ENCODE measurements at places on chromosomes 12 and 14.

GRCh38 chr12:109513051-109513450, 35.6 kb downstream of the UBE3B start:
- DNase-seq = no peak
- H3K4me1 ChIP-seq = no peaks in the 10 kb centered on the region
- no peak overlapping the region for H3K27ac ChIP-seq

DNA sequence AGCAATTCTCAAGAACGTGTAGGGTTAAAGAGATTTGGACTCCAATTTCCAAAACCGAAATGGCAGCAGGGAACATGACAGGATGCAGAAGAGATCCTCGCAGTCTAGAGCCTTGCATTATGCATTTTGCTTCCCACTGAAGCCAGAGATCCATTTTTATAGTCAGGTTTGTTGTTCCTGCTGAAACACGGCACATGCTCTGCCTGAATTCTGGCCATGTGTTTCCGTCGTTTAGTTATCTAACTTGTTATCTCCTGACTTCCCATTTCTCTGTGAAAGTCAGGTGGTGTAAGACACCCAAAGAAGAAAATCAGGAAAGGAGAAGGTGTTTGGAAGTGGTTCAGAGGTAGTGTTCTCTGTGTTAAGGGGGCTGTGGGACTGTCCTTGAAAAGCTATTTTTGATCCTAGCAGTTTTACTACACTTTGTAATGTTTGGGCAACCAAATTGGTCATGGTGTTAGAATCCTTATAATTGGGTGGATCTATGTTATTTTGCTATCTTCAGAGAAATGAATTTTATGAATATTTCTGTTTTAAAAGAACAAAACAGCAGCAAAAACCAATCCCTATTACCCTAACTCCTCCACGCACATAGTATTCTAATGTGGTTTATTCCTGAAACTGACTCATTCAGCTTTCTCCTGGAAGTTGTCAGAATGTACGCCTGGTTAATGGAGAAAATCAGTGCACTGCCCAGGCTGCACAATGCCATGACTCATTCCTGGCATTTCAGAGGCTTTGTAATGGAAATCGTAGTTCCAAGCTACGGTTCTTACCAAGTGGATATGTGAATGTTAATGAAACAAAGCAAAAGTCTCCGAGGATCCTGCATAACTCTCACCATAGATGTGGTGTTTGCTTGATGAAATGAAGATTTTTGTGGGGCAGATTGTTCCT, 110.1 kb downstream of the SAMD4A start:
- DNase-seq = no peak
- no peaks in the 10 kb centered on the region for H3K4me1 ChIP-seq
- H3K27ac ChIP-seq = no peak overlapping the region
- peaks cover 10% of the 10 kb centered on the region for H3K27me3 ChIP-seq

DNA sequence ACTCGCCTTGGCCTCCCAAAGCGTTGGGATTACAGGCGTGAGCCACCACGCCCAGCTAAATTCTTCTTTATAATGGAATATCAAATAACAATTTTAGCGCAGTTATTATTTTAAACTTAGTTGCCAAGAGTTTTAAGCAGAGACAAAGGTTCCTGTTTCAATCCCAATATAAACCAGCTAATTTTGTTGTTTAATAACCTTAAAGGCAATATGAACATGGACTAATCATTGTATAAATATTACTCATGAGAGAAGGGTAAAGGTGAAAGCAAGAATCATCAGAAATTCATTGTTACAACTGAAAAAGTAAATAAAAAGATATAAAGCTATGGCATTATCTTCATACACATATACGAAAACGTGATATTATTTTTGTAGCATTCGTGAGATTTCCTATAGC, 8.2 kb downstream of the DTD2 start:
- H3K27ac ChIP-seq = no peak overlapping the region
- H3K4me1 ChIP-seq = no peaks in the 10 kb centered on the region
- DNase-seq = no peak
- H3K4me3 ChIP-seq = no peak overlapping the region
- H3K36me3 ChIP-seq = peaks cover 16% of the 10 kb centered on the region

DNA sequence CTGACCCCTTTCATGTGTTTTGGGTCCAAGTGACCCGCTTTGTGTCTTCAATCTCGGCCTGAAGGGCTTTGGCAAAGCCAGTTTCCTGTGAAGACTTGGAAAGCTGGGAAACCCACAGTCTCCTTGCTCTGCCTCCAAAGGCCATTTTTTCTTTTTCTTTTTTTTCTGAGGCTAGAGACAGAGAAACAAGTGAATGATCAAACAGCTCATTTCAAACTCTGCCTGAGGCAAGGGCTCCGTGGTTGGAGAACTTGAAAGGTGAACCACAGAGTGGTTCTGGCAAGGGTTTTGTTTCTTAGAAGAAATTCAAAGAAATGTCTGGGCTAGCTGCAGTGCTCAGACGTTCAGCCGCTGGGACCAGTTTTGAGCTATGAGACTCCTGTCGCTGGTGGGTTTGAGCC, 62.7 kb downstream of the ERH start:
- H3K4me1 ChIP-seq = no peaks in the 10 kb centered on the region
- H3K27me3 ChIP-seq = no peaks in the 10 kb centered on the region
- H3K36me3 ChIP-seq = peaks cover 2% of the 10 kb centered on the region
- H3K27ac ChIP-seq = no peak overlapping the region

GRCh38 chr12:49961111-49961922, at the start of gene AQP5:
Gene AQP5, plus strand, starts transcription at chr12:49961872. Its CDS starts 146 bp downstream, at chr12:49962018.
- H3K4me3 ChIP-seq = no peak within 1 kb of the TSS
- peaks cover 7% of the 10 kb centered on the region for H3K27me3 ChIP-seq
- H3K36me3 ChIP-seq = no peaks in the 10 kb centered on the region
- H3K27ac ChIP-seq = no peak within 1 kb of the TSS
- no peak for DNase-seq

DNA sequence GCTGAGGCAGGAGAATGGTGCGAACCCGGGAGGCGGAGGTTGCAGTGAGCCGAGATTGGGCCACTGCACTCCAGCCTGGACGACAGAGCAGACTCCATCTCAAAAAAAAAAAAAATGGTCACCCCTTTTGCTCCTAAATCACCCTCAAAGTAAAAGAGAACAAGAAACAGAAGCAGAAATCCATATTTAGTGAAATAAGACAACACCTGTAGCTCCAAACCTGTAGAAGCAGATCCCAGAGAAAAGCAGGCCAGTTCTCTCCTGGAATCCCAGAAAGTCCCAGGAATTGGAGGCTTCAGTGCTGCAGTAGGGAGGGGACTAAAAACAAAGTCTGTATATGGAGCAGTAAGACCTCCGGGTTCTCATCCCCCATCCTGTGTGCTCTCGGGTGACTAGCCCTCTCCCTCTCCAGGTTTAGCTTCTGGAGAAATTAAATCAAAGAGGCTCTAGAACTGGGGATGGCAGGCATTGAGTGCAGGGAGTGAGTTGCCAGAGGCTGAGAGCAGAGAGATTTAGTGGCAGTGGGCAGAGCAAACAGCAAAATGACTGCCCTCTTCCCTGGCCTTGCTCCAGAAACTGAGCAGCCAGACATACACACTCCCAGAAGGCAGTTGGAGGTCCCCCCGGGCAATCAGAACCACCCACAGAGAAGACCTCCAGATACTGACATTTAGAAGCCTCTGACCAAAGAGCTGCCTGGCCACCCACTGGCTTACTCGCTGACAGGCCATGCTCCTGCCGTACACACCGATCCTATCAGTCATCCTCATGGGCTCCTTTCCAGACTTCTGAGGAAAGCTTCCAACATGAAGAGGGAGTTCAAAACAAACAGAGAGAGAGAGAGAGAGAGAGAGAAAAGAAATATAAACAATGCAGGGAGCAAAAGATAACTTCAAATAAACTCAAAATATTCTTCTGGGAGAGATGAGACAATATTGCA, 6.3 kb upstream of the MLXIP start:
- no peaks in the 10 kb centered on the region for H3K27me3 ChIP-seq
- DNase-seq = no peak
- H3K36me3 ChIP-seq = no peaks in the 10 kb centered on the region
- no peak overlapping the region for H3K4me3 ChIP-seq

DNA sequence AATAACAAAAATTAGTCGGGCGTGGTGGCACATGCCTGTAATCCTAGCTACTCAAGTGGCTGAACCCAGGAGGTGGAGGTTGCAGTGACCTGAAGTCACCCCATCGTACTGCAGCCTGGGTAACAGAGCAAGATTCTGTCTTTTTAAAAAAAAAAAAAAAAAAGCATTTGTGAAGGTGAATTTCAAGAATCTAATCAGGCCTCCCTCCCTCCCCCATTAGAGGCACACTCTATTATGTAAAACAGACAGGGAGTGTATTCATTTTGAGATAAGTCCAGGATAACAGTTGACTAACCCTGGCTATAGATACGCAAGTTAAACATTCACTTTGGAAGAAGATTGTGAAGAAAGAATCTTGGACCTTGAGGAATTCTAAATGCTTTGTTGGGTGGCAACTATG, 2.9 kb downstream of the RESF1 start:
- H3K27ac ChIP-seq = peak overlapping the region; percentile 70
- no peaks in the 10 kb centered on the region for H3K27me3 ChIP-seq
- peaks cover 5% of the 10 kb centered on the region for H3K36me3 ChIP-seq
- DNase-seq = peak; percentile 11
- peak overlapping the region; percentile 97 for H3K4me3 ChIP-seq
- peaks cover 28% of the 10 kb centered on the region for H3K4me1 ChIP-seq

DNA sequence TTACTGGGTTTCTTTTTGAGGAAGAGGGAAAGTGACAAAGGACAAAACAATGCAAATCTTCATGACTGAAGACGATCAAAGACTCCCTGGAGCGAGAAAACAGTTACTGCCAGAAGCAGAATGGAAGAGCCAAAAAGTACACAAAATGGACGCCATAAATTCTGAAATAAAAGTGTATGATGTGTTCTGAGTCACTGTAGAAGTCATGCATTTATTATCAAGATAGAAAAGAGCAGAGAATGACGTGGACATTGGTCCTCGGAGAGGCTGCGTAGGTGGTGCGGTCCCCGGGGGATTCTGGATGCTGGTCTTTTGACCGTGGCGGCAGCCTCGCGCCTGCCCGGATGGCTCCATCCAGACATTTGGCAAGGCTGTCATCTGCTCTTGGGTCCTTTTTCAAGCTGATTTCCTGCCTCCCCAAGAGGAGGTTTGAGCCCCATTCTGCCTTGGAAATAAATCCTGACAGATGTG, 52.8 kb downstream of the C14orf132 start:
- H3K27ac ChIP-seq = no peak overlapping the region
- H3K27me3 ChIP-seq = peaks cover 23% of the 10 kb centered on the region
- no peaks in the 10 kb centered on the region for H3K36me3 ChIP-seq
- H3K4me3 ChIP-seq = no peak overlapping the region

DNA sequence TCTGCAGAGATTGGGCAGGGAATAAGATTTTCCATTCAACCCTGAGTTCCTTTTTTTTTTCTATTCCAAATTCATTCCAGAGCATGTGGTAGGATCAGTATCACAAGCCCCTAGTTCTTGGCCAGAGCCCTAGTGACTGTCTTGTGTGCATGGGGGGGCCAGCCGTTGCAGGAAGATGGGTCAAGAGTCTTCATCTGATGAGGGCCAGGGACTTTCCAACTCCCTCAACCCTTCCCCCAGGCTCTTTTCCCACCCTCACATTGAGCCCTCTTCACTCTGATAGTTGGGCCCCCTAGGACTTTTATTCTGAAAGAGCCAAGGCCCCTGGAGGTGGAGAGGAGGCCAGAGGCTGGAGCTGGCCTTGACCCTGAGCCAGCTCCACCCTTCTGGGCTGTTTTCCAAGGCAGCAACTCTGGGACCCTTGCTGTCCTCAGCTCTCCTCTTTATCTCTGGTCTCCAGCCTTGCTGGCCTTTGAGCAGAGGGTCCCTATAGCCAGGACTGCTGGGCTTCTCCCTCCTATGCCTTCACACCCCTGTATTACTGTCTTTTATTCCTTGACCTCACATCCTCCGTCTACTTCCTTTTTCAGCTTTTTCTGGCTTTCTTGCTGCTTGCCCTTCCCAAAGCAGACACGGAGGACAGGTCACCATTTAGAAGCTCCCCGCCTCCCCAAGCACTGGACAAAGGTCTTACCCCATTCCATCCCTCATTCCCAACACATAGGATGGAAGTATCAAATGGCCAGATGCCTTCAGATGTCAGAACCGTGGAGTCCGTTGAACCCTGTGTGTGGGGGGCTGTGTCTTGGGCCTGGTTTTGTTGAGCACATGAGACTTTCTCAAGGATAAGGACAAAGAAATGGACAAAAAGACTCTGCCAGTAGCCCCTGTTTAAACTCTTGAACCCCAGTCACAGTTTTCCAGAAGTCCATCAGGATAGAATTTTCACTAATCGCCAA, 5.6 kb downstream of the RBP5 start:
- no peaks in the 10 kb centered on the region for H3K4me1 ChIP-seq
- H3K36me3 ChIP-seq = no peaks in the 10 kb centered on the region
- no peak overlapping the region for H3K27ac ChIP-seq
- no peaks in the 10 kb centered on the region for H3K27me3 ChIP-seq

DNA sequence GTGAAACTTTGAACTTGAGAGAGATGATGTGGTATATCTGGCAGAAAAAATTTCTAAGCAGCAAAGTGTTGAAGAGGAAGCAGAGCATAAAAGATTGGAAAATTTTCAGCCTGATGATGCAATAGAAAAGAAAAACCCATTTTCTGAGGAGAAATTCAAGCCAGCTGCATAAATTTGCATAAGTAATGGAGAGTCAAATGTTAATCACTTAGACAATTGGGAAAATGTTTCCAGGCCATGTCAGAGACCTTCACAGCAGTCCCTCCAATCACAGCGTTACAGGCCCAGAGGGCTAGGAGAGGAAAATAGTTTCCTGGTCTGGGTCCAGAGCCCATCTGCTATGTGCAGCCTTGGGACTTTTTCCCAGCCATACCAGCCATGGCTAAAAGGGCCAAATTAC, 469.0 kb upstream of the FOXG1 start:
- no peak for DNase-seq
- no peaks in the 10 kb centered on the region for H3K27me3 ChIP-seq
- no peaks in the 10 kb centered on the region for H3K4me1 ChIP-seq
- H3K27ac ChIP-seq = no peak overlapping the region
- no peaks in the 10 kb centered on the region for H3K36me3 ChIP-seq
- no peak overlapping the region for H3K4me3 ChIP-seq

DNA sequence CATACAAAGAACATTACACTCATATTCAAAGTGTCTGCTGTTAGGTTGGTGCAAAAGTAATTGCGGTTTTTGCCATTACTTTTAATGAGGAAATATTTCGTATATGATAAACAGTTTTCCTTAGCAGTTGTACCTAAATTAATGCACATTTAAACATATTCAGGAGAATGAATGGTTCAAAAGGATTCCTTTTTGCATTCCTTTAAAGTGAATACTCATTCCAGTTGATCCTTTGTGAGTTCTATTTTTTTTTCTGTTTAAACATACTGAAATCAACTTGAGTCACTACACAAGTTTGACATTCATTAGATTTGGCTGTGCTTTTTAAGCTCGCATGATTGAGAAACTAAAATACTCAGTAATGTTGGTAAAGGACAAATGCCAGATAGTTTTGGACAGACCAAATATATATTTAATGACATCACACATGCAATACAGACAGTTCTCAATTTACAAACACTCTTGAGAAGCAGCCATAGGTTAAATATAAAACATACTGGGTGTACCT, 13.8 kb upstream of the SLC38A2 start:
- H3K27me3 ChIP-seq = no peaks in the 10 kb centered on the region
- H3K4me3 ChIP-seq = no peak overlapping the region
- no peak overlapping the region for H3K27ac ChIP-seq
- no peak for DNase-seq

DNA sequence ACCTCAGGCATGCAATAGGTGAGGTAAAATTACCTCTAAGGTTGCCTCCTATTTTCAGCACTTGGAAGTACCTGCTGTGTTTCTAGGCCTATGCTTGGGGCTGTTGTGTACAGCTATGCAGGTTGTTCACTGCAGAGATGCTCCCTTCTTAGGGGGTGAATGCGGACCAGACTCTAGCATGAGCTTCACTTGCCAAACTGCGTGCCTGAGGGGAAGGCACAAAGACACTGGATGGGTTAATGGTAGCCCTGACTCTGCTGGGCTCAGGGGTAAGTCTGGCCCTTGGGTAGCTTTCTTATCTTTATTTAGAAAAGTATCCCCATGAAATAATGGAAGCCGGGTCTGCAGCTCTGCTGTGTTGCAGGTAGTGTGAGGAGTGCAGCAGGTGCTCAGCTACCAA, 35.7 kb downstream of the B4GALNT3 start:
- H3K4me3 ChIP-seq = no peak overlapping the region
- DNase-seq = no peak
- H3K27me3 ChIP-seq = peaks cover 2% of the 10 kb centered on the region
